ENCODE measurements at places on chromosomes 5 and 9.

- no peak for DNase-seq
Observed at GRCh38 chr5:168273056-168273980, 18.1 kb upstream of the WWC1 start.

DNA sequence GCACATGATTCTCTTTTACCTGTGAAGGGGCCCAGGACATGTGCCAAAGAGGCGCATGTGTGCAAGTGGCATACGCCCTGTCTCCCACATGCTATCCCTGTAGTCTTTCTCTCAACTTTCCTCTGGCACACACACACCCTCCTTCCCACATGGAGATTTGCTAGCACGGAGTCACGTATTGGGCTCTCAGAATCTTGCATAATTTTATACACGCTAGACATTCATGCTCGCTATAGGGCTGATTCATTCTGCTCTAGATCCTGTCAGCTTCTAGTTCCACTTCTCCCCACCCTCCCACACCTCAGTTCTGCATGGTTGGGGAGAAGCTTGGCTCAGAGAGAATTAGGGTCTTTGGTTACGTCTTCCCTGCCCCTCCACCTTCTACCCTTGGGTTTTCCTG is 72.8 kb downstream of the CD180 start:
- DNase-seq = peak; percentile 3

GRCh38 chr5:1245905-1246576 is 20.9 kb downstream of the SLC6A18 start:
- DNase-seq = no peak

GRCh38 chr5:2744485-2744884 is 7.0 kb downstream of the IRX2 start:
- DNase-seq = no peak

DNA sequence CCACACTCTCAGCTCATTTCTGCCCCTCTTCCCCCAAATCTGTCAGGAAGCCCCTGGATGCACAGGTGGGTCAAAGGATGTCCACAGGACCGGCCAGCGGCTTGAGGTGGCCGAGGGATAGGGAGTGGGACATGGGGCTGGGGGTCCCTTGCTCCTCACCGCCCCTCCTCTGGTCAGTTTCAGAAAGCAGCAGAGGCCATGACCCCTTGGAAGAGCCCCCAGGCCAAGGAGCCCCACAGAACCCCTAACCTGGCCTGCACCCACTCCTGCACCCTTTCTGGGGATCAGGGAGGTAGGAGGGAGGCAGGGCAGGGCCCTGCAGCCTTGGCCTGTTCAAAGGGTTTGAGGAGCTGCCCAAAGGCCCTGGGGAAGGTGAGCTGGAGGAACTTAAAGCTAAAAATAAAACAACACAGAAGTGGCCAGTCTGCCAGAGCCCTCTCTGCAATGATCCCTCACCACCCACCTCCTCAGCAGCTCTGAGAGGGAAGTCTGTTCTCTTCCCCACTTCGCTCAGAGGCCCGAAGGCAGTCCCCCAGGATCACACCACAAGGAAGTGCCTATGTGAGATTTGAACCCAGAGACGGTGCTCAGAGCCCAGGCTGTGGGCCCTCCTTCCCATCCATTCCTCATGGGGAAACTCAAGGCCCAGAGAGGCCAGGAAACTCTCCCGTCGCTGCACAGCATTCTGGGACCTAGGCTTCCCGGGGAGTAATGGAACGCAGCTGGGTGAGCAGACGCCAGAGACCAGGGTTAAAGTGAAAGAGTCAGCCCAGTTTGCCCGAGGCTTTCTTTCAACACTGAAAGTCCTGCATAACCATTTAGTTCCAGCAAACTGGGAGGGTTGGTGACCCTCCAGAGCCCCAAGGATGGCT is 910 bp downstream of the ENG start:
- DNase-seq = peak; percentile 10

DNA sequence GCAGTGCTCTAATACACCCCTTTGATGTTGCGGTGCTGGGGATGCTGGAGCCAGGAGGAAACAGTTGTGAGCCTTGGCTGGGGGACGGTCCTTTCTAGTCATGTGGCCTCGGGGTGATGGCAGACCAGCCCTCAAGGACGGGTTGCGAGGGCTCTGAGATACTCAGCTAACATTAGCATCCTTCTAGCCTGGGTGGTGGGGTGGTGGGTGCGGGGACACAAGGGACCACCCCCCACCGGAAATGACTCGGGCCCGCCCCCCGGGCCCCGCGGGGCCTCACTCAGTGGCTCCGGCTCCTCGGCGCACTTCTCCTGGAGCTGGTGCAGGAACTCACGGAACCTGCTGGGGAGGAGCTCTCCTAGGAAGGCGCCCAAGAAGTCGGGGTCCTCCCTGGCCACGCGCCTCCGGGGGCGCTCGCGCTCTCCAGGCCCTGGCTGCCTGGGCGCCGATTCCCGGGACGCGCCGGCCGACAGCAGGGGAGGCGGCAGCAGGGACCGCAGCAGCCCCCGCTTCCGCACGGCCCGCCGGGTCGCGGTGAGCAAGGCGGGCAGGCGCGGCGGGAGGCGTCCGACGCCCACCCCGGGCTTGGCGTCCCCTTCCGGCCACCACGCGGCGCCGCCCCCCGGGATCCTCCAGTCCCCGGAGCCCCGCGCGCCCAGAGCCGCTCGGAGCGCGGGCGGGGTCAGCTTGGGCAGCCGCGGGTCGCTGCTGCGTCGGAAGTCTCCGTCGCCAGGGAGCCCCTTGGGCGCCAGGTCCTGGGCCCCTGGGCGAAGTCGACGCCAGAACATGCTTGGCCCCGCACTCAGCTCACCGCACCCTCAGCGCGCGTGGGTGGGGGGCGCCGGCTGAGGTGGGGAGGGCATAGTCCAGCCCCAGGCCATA is 873 bp downstream of the C9orf50 start:
- peak; percentile 7 for DNase-seq

GRCh38 chr9:93480728-93481324 is 27.4 kb upstream of the FAM120AOS start:
- DNase-seq = no peak

- no peak for DNase-seq
Observed at GRCh38 chr9:126125992-126126409, 200.6 kb upstream of the MVB12B start.

DNA sequence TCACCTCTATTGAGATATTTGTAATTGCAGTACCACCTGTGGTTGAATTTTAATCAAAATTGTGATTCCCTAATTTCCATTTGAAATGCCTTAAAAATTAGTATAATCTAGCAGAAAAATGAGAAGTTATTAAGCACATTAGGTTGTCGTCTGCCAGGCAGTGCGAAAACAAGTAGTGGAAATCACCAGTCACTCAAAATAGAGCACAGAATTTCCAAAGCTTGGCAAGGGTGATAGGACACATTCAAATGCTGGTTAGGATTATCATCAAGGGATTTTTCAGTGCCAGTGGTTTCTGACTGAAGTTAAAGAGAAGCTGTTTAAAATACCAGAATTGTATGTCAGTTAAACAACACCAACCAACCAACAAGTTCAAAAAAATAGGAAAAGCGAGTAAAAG is 97.8 kb downstream of the PLK2 start:
- DNase-seq = no peak

All from MV-4-11 (cell line).